ENCODE measurements at places on chromosomes 16 and 17. TPM values are rescaled to one million over a fixed set of nuclear protein-coding genes. Genes with fewer than 3 reads are reported as not detected.

LLGL2 gene
- total RNA-seq: 0.89 TPM

PIPOX gene
- total RNA-seq: not detected

KRTAP1-1 gene
- not detected for total RNA-seq

NXPH3 gene
- 3.0 TPM for total RNA-seq

ZNF267 gene
- total RNA-seq: 5.7 TPM

SULT1A2 gene
- total RNA-seq: 0.58 TPM

MRPL58 gene
- 94.5 TPM for total RNA-seq

CLEC18C gene
- total RNA-seq: 0.58 TPM
